ENCODE measurements at places on chromosomes 5 and 9.

GRCh38 chr9:70043689-70044489, at the start of gene MAMDC2:
MAMDC2 (plus strand) TSS chr9:70043848; CDS start chr9:70044198, 350 bp downstream.
- no peak for DNase-seq

GRCh38 chr5:6820851-6821479, 107.7 kb downstream of the TENT4A start:
- peak; percentile 68 for DNase-seq

GRCh38 chr5:63831381-63831780, 130.9 kb downstream of the HTR1A start:
- DNase-seq: no peak

DNA sequence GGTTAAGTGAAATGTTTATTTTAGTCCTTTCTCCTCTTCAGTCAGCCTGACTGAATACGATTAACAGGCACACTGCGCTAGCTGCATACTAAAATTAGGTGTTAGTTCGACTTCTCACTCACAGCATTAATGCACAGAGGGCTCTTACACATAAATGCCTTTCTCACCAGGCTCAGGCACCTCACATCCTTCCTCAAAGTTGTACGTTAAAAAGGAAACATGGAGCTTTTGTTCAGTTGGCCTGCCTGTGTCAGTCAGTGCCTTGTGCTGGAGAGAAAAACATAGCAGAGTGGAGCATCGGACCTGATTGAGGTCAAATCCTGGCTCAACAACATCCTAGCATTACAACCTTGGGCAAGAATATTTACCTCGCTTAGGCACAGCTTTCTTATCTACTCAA, 236.0 kb upstream of the ZNF462 start:
- no peak for DNase-seq

- DNase-seq: no peak
Measured at GRCh38 chr9:96204853-96205252, 97.1 kb downstream of the HSD17B3 start.

DNA sequence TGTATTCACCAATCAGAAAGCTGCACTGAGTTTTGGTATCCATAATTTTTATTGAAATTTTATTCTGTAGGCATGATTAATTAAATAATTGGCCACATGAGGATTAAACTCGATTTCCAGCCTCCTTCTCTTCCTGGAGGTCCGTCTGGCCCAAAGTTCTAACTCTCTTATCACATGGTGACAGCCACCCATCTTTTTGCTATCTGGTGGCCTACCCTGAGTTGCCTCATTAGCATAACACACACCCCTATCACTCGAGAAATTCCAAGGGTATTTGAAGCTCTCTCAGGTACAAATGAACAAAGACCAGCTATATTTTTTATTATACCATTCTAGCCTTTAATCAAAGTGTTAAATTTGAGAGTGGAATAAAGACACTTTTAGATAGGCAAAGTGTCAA, 57.7 kb downstream of the APC start:
- DNase-seq: no peak

DNA sequence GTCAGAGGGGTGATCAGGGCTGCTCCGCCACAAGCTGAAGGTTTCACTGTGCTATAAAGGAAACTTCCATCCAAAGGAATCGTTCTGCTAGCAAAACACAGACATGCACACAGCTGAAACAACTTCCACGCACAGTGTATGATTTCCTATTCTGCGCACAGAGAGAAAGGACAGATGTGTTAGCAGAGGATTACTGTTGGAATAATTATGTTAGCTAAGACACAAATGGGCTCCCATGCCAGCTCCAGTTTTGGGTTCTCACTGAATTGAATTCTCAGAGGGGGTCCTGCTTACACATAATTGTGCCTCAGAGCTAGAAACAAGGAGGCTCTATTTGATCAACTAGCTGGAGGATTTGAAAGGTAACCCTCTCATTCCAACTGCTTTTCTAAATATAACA, 352.4 kb downstream of the IRX2 start:
- DNase-seq: no peak

All from hematopoietic multipotent progenitor cell (in vitro differentiated cells).